ENCODE measurements at places on chromosomes 5 and 9.

GRCh38 chr5:142984011-142984410 lies 213.8 kb downstream of the ARHGAP26 start:
- DNase-seq = no peak

GRCh38 chr5:121691478-121691877 lies 160.2 kb upstream of the FTMT start:
- no peak for DNase-seq

GRCh38 chr9:89037346-89037745 lies 46.1 kb downstream of the S1PR3 start:
- no peak for DNase-seq

DNA sequence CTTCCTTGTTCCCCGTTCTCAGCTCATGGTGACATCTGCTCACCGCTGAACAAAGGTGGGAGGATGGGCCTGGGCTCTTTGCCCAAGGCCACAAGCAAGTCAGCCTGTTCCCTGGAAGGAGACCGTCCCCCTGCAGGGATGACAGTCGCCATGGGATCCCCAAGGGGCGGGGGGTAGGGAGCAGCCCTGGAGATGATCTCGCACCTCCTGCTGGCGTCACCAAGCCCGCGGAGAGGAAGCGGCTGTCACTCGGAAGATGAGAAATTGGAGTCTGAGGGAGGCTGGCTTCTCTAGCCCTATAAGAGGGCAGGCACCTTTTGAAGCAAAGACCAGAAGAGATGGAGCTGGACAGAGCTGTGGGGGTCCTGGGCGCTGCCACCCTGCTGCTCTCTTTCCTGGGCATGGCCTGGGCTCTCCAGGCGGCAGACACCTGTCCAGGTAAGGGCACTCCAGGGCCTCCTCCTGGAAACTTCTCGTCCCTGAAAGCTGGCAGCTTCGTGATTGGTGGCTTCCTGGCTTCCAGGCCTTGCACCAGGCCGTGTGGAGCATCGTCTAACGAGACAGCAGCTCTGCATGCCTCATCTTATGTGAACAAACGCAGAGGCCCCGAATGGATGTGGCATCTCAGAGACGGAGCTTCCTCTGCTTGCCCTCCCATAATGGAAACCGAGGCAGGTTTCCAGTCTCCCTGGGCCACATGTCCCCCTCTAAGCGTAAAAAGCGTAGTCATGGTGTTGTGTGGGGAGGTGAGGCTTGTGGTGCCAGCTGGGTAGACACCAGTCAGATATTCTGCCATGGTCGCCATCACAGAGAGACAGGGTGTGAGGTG lies at the start of gene FCN2:
TSS of gene FCN2 (plus strand) at position 327 of the 829 bp plus-strand sequence. CDS start at position 339, 12 bp downstream.
- peak; percentile 86 for DNase-seq

DNA sequence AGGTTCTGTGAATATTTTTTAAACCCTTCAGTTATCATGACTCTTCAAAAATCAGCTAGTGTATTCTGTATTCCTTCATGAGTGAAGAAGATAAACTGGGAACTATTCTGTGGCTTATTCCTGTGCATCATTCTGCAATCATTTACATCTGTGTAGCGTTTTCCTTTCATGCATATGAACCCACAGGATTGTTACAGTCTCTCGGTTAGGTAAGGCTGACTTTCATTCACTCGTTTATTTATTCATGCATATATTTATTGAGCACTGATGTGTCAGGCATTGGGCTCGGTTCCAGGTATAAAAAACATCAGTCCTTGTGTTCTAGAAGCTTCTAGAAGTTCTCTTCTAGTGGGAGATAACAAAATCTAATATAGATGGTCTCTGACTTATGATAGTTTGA lies 318.4 kb downstream of the MAN2A1 start:
- no peak for DNase-seq

DNA sequence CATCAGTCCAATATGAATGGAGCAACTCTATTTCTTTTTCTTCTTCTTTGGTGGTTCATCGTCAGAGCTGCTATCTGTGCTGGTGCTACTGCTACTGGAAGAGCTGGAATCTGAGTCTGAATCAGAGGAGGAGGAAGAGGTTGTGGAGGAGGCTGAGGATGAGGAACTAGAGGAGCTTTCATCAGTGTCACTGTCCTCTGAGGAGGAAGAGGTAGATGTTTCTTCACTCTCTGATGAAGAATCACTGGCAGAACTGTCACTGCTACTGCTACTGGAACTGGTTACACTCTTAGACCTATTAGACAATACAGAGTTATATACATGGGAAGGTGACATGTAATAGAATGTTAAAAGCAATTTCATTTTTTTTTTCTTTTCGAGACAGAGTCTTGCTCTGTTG lies 27.8 kb downstream of the ZCCHC10 start:
- DNase-seq = no peak

DNA sequence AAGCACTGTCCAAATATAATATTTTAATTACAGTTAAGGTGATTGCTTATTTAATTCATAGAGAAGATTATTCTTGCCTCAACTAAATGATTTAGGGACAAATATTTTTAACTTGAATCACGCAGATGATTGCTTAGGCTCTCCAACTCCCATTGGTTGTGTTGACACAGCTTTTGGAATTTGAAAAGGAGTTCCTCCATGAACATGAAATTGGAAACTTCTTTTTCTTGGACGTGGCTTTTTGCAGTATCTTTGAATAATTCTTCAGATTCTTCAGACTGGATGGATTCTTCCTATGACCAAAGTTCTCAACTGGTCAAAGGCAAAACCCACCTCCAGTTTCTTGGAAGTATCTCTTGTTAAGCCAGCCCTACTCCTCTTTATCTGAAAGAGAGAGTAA lies 456.4 kb upstream of the KLF4 start:
- no peak for DNase-seq

DNA sequence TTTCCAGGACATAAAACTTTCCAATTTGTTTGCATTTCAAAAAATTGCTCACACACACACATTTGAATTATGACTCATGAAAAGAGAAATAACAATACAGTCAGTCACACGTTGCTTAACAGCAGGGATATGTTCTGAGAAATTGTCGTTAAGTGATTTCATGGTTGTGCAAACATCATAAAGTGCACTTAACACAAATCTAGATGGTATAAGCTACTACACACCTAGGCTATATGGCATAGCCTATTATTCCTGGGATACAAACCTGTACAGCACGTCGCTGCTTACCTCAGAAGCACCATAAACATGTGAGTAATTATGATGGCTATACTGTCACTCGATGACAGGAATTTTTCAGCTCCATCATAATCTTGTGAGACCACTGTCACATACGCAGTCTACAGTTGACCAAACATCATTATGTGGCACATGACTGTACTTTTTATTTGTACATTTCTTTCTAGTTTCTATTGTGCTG lies 378.2 kb downstream of the ACTL7B start:
- no peak for DNase-seq

GRCh38 chr5:177128551-177128981 lies 5.0 kb upstream of the NSD1 start:
- DNase-seq = peak; percentile 69

GRCh38 chr5:6713274-6714225 lies at the start of gene TENT4A:
TENT4A (plus strand) TSS chr5:6713432; CDS start chr5:6713984, 552 bp downstream.
- DNase-seq = no peak

- no peak for DNase-seq
Observed at GRCh38 chr9:105233873-105234272, 10.6 kb upstream of the SLC44A1 start.

DNA sequence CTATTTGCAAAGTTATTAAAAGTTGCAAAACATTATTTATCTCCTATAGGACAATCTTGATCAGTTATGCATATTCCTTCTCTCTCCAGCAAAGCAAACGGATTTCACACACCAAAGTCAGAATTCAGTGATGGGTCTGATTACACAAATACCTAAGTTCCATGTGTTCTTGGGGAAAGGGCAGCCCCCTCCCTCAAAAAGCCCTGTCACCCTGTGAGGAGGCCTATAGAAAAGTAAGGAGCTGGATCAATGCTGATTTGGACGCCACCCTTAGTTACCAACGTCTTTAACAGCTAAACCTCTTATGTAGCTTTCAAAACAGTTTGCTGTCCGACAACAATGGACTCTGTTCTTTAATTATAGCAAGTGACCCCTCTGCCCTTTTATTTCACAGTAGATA lies 6.4 kb downstream of the ZNF608 start:
- DNase-seq = no peak

DNA sequence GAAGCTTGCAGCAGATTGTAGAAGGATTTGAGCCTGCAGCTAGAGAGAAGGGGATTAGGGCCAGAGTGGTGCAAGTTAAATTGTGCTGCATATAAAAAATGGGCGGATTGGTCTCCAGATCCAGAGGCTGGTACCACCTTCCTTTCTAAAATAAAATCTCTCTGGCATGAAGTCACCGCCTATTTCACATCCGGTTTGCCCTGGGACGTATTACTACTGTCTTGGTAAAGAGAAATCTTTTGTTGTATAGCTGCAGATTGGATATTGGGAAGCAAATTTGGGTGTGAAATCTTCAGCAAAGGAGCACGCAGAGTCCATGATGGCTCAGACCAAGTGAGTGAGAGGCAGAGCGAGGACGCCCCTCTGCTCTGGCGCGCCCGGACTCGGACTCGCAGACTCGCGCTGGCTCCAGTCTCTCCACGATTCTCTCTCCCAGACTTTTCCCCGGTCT lies at the start of gene GABRA1:
TSS of gene GABRA1 (plus strand) at position 180 of the 451 bp plus-strand sequence. CDS start 2,691 bp downstream, outside the sequence.
- no peak for DNase-seq

DNA sequence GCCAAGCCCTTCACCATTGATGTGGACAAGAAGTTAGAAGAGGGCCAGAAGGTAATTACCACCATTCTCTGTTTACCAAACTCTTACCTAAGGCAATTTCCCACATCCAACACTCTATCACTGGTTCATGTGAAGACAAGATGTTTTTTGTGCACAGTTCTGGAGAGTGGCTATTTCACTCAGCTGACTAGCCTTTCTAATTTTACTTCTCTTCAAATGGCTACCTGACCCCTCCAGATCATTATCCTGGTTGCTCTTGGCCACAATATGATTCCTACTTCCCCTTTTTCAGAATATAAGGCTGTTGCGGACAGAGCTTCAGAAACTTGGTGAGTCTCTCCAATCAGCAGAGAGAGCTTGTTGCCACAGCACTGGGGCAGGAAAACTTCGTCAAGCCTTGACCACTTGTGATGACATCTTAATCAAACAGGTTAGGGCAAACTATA lies 7.1 kb downstream of the KIF20A start:
- DNase-seq = no peak

DNA sequence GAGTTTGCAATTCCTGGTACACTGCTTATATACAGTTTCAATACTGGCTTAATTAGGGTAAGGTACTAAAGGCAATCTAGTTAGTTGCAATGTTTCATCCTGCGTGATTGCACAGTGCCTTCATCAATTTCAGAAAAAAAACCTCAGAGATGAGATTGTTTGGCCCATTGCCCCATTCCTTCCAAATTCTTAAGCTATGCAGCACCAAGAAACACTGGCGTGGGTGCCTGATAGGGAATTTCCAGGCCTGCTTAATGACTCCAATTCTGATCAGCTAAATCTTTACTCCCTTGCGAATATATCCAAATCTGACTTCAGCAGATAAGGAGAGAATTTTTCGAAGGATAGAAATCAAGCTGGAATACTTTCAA lies 35.9 kb upstream of the GAS1 start:
- no peak for DNase-seq

DNA sequence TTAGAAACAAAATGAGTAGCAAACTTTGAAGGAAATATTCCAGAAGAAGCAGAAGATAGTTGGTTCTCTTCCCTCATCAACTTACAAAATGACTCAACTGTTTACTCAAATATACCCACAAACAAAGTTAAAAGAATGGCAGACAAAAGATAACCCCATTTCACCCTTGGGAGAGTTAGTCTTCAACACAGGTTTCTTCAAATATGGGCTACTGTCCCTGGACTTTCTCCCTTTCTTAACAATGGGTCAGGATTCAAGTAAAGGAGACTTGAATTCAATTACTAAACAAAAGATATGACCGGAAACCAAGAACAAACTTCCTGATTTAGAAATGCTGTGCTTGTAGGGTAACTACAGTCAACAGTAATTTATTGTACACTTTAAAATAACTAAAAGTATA lies 14.2 kb downstream of the RFX3 start:
- DNase-seq = no peak

DNA sequence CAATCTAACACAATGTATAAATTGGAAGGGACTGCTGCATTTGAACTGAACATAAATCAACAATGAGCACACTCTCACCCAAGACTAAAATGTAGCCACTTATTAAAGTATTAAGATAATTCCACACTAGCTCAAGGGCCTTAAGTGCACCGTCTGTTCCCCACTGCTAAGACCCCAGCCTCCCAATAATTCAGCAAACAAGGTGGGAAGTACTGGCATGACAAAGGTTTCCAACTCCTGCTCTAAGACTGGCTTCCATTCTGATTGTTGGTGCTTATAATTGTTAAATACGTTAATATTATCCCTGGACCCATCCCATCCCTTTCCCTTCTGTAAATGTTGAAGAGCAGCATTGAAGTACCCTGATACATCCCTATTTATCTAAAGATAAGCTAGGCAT lies 636.7 kb downstream of the NR2F1-AS1 start:
- DNase-seq = no peak

DNA sequence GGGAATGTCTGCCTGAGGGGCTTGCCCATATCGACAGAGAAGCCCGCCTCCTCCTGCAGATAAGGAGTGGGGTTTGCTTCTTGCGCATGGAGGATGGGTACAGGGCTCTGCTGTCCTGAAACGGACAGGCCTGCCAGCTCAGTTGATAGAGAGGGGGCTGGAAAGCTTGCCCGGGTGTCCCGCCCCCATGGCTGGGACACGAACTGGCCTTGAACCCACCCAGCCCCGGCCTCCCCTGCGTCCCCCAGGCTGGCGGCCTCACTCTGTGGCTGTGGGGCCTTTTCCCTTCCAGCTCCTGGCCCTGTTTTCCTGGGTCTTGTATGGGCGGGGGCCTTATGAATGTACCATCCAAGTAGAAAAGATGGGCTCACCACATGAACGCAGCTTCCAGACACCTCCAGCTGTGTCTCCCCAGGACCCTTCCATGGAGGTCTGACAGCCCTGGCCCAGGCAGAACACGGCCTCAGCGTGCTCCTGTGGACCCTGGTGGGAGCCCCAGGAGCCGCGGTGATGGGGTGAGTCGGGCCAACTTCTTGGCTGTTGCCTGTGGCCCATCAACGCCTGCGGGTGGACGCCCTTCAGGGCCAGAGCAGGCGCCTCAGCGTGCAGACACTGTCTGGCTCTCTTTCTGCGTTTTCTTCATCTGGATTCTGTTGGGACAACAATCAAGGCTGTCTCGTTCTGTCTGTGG lies 15.9 kb upstream of the SLC2A6 start:
- DNase-seq = no peak

GRCh38 chr5:83654427-83654994 lies 66.1 kb downstream of the HAPLN1 start:
- DNase-seq = no peak

- DNase-seq = no peak
Observed at GRCh38 chr5:36934740-36935356, 58.3 kb downstream of the NIPBL start.
